Posterior vena cava (tissue), 2 donors: ENCODE measurements at places on chromosomes 11 and 22.
A peak's percentile ranks its signal among the peaks of the same experiment; 100 is the strongest.

DNA sequence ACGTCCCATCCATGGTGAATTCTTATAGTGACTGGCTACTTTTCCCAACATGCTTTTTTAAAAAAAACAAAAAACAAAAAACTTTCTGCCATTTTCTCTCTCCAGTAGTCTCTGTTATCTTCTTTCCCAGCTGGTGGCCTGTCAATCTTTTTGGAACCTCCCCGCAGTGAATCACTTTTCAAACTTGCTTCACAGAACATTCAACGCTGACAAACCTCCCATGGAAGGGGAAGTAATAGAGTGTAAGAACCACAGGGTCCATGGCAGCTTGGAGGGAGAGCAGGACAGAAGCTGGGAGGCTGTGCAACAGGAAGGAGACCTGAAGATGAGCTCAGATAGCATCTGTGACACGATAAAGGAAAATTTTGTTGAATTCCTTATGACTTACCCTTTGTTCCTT, 9.8 kb upstream of the CECR2 start:
- DNase-seq: no peak

GRCh38 chr11:80107415-80107814, 666.6 kb upstream of the TENM4 start:
- no peak for DNase-seq

DNA sequence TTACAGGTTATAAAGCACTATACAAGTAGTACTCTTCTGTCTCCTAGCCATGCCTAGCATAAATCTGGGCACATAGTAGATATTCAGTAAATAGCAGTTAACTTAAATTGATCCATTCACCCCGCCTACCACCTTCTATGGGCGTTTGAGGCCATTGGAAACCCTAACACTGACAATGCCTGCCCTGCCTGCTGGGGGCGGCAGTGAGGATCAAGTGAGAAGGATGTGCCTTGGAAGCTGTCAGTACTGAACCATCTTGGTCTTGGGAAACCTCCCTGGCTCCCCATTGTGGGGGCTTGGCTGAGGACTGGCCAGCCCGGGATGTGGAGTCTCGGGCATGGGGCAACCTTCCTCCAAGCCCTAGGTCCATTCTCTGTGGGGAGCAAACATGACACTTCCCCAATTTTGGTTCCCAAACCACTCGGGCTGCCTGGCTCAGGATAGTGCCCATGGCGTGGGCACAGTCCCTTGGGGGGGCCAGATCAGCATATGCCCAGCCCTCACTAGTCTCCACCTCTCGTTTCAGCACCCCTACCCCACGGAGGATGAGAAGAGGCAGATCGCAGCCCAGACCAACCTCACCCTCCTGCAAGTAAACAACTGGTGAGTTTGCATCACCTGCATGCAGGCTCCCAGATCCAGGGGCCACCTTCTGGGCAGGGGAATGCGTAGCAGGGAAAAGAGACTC, 67.4 kb downstream of the FEZ1 start:
- DNase-seq: peak; percentile 46

DNA sequence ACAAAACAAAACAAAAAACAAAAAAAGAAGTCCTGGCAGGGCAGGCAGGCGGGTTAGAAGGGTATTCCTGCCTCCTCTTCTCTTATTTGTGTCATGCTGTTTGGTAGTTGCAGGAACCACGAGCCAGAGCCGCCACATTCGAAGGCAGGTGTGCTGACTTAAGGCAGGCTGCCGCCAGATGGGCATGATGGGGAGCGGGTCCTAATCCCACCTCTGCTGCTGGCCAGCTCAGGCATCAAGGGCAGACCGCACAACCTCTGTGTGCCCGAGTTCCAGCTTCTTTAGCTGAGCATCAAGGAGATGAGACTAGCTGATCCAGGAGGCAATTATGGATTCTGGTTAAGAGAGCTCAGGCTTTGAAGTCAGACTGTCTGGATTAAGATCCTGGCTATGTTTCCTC, 12.1 kb downstream of the OAF start:
- DNase-seq: no peak

- DNase-seq: no peak
Measured at GRCh38 chr11:112132737-112133136, 31.2 kb downstream of the IL18 start.

GRCh38 chr22:43811777-43812148, 342 bp downstream of the EFCAB6 start:
- DNase-seq: no peak

DNA sequence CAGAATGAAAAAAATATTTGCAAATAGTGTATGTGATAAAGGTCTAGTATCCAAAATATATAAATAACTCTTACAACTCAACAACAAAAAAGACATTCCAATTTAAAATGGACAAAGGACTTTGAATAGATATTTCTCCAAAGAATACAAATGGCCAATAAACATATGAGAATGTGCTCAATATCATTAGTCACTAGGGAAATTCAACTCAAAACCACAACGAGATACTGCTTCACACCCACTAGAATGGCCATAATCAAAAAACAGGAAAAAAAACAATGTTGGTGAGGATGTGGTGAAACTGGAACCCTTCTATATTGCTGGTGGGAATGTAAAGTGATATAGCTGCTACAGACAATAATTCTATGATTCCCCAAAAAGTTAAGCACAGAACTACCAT, 38.6 kb upstream of the RPS13 start:
- no peak for DNase-seq

DNA sequence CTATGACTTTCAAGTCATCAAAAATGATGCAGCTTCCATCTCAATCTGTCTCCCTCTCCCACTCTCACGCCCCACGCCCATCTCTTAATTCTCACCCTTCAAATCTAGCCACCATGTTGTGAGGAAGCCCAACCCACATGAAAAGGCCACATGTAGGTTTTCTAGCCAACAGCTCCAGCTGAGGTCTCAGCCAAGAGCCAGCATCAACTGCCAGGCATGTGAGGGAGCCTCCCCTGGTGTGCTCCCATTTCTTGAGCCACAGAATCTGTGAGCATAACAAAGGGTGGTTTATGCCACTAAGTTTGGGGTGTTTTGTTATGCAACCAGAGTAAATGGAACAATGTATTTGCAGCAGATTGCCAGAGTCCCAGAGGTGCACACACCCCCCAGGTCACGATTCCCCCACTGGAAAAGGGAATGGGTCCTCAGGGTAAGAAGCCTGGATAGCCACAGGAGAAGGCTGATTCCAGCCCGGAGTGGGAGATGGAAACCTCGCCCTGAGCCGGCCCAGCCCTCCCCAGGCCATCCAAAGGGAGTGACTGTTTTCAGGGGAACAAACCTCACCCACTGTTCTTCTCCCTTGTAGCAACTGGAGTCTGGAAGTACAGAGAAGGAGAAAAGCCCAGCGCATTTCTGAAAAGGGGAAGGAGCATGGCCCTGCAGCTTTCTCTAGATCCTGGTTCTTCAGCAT, 20.0 kb upstream of the LINC01488 start:
- DNase-seq: peak; percentile 48

DNA sequence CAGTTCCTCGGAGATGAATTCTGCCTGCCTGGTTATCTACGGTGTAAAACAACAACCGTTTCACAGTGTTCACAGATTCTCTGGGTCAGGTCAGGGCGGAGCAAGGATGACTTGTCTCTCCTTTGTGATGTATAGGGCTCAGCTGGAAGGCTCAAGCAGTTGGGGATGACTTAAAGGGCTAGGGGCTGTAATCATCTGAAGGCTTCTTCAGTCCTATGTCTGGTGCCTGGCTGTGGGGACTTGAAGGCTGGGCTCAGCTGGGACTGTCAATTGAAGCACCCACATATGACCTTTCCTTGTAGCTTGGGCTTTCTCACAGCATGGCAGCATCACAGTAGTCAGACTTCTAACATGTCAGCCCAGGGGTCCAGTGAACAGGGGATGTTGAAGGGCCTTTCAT, 29.3 kb downstream of the EIF3F start:
- no peak for DNase-seq

DNA sequence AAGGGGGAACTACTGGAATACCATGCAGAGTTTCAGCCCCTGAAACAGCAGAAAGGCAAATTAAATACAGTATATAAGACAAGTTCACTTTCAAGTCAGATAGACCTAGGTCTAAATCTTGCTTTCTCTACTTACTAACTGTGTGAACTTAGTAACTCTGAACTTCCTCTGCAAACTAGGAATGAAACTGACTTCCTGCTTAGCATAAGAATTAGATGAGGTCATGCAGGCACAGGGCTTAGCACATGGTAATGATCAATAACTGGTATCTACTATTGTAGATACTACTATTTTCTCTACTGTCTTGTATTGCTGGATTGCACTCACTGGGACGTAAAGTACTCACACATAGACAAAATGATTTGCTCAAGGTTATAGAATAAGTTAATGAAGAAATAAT, 51.5 kb upstream of the MTNR1B start:
- no peak for DNase-seq

DNA sequence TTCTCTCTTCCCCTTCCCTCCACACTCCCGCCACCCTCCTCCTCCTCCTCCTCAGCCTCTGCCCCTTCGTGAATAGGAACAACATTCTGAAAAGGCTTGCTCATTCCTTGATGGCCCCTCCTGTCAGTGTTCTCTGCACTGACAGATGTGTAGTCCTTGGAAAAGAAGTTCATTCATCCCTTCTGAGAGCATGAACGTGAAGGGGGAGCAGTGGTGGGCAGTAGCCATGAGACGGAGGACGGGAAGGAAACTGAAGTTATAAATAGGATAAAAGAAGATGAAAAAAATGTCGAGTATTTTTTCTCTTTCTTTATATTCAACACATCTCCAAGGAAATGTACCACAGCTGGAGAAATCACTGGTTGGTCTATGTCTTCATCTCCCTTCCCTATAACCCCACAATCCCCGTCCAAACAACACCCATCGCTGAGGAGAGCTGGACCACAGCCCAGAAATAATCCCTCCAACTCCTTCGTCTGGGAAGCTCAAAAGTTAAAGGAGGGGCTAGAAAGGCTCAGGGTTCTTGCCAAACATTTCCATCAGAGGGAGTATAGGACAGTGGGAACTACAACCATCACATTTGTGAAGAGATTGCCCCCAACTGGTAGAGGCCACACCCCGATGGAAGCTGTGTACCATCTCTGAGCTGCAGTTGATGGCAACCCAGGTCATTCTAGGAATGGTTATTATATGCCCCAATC, 33.5 kb downstream of the ETS1 start:
- no peak for DNase-seq

DNA sequence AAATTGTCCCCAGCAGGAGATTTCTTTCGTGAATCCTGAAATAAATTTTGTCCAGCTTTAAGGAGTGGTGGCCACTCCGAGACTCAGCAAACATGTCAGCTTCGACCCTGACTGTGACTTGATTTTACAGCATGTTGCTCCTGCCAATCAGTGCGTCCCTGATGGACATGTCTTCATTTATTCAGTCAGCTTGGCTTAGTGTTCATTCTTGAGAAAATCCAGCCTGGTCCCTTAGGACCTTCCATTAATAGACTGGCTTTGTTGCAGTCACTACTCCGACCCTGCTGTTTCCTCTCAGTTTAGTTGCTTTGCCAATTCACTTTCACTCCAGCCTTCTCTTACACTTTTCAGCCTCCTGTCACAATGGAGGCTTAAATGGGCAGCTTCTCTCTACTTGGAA, 30.5 kb downstream of the TMPRSS5 start:
- DNase-seq: no peak

- DNase-seq: no peak
Measured at GRCh38 chr22:23237201-23237798, 57.0 kb downstream of the BCR start.

GRCh38 chr22:41508770-41509170, 35.5 kb downstream of the POLR3H start:
- no peak for DNase-seq

DNA sequence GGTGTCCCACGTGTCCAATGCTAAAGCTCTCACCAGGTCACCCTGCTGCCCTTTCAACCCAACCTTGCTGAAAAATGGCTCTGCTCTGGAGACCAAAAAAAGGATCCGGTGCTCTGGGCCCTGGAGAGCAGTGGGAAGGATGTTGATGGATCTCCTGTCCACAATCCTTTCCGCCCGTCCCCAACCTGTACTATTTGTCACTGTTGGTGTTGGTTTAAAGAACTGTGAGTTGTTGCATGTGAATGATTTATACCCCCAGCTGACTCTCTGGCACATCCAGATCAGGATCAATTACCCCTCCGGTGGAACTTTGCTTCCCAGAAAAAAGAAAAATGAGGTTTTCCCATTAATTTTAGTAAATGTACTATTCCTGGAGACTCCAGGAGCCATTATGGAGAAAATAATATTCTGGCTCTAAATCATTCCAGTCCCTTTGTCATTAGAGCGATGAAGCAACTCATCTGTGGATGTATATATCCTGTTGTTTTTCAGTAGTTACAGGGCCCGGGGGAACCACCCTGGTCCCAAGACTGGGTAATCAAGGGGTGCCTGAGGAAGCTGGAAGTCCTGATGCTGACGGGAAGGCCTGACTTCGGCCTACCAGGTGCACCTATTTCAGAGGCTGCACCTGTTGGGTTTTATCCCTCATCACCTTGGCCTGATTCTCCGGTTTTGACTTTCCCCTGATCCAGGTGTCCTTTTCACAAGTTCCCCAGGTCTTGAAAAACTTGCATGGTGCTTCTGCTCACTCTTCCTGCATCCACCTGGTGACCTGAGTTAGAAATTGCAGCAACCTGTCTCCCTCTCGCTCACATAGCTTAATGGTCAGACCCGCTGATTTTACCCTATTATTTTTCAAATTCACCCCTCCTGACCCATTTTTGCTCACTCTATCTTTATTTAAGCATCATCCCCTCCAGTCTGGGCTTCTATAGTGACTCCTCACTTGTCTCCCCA, 209.2 kb upstream of the SEZ6L start:
- no peak for DNase-seq

- no peak for DNase-seq
Measured at GRCh38 chr11:74370123-74370522, 28.1 kb downstream of the PGM2L1 start.

- DNase-seq: no peak
Measured at GRCh38 chr22:41870786-41871185, 37.9 kb downstream of the SREBF2 start.

DNA sequence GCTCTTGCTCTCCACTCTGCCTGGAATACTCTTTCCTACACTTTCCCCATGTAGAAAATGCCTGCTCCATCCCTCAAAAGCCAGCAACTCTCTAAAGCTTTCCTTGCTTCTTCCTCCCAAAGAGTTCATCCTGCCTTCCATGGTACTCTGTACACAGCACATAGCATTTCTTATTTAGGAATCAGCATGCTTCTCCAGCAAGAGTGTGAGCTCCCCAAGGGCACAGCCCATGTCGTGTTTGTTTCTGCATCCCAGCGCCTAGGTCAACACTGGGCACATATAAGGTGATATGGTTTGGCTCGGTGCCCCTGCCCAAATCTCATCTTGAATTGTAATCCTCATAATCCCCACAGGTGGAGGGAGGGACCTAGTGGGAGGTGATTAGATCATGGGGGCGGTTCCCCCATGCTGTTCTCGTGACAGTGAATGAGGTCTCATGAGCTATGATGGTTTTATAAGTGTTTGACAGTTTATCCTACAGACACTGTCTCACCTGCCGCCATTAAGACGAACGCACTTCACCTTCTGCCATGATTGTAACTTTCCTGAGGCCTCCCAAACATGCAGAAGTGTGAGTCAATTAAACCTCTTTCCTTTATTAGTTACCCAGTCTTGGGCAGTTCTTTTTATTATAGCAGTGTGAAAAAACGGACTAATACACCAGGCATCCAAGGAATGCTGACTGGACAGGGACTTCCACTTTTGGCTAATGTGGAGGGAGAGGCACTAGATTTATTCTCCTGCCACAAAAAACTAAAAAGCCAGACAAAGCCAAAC, 8.2 kb downstream of the VPS37C start:
- DNase-seq: no peak
